ENCODE measurements at places on chromosomes 7 and 10.

GRCh38 chr10:90276894-90277475 is 575.6 kb downstream of the KIF20B start:
- peak; percentile 4 for DNase-seq

DNA sequence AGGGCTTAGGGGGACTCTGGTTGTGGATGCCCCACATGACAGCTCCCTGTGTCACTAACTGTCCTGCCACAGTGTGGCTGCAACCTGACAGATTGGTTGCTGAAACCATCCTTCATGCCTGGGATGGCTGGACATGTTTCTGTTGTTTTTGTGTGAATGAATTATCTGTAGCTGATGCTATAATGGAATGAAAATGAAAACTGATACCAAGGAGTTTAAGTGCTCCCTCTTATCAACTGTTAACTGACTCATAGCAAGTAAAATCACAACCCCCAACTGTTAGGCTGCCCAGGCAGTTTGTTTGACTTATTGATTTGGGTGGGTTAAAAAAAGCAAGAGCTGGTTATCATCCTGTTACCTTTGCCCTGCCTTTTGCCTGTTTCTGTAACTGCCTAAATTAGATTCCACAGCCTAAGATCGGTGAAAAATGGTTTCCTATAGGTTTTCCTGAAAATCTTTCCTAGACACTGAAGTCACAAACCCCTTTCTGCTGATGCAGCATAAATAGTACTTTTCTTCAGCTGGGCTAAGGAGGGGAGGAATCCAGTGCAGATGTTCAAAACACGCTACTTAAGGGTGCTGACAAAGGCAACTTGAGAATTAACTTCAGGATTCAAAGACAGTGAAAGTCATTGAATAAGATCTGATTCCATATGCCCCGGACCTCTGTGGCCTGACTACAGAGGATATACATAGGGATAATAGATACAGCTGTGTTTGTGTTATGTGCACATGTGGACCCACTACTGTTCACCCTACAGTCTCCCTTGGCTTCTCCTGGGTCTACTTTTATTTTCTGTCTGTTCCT is 5.7 kb downstream of the FRAT2 start:
- no peak for DNase-seq

- DNase-seq, result no peak
Measured at GRCh38 chr10:74039561-74040145, 41.7 kb downstream of the VCL start.

DNA sequence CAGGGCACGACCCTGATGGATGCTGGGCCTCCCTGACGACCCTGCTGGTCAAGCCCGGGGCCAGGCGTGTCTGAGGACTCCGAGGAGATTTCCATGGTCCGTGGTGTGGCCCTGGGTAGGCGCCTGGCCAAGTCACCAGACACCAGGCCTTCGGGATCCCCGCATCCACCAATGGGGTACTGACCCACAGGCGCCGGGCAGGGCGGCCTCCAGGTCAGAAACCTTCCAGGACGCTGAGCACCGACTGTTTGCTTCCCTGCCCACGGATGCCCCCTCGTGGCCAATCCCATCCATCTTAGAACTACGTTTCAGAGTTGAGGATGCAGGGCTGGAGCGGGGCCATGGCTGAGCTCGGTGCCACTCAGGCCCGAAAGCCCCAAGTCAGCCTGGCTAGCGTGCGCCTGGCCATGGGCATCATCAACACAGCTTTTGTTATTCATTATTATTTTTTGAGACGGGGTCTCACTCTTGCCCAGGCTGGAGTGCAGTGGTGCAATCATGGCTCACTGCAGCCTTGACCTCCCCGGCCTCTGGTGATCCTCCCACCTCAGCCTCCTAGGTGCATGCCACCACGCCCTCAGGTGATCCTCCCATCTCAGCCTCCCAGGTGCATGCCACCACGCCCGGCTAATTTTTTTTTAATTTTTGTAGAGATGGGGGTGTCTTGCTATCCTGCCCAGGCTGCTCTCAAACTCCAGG is 7.1 kb upstream of the AMZ1 start:
- DNase-seq, result peak; percentile 69

GRCh38 chr7:107690084-107690483 is 29.5 kb downstream of the SLC26A4 start:
- DNase-seq, result no peak

DNA sequence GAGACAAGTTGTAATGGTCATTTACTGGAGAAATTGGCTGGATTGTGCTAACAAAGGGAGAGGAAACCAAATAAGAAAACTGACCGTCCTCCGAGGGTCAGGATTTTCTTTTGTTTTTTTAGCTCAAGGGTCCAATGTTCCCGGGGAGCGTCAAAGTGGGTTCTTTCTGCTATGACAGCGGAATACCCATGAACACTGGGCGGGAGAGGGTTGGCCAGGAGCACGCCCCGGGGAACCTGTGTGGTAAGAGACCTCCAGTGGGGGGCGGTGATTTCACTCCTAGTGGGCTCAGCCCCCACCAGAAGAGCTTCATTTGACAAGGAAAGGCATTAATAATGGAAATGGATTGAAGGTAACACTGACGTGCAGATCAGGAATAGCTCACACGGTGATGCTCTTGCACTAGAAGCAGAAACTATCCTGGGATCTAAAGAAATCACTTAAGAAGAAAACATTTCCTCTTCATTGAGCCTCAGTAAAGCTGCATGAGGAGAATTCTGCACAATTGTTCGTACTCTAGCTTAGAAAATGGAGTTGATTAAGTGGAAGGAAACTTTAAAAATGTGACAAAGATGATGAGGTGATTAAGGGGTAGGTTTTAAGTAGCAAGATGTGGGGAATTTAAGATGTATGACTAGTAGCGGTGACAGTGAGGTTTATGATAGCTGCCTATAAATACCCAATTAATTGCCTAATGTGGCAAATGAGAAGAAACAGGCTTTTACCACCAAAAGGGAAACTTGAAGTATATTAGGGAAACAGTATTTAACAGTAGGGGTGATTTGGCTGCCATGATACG is 627.2 kb downstream of the SUGCT start:
- no peak for DNase-seq

GRCh38 chr10:70051848-70052247 is 798 bp upstream of the MACROH2A2 start:
- DNase-seq, result peak; percentile 74

- peak; percentile 12 for DNase-seq
Measured at GRCh38 chr10:91758303-91759146, 39.7 kb upstream of the TNKS2 start.

- no peak for DNase-seq
Measured at GRCh38 chr7:158416283-158416933, 171.2 kb downstream of the PTPRN2 start.

GRCh38 chr7:12939694-12940093 is 252.3 kb downstream of the ARL4A start:
- DNase-seq, result no peak

- DNase-seq, result no peak
Measured at GRCh38 chr10:126669168-126669567, 1.3 kb downstream of the C10orf90 start.

- no peak for DNase-seq
Measured at GRCh38 chr7:94160719-94161435, 156.7 kb upstream of the BET1 start.

DNA sequence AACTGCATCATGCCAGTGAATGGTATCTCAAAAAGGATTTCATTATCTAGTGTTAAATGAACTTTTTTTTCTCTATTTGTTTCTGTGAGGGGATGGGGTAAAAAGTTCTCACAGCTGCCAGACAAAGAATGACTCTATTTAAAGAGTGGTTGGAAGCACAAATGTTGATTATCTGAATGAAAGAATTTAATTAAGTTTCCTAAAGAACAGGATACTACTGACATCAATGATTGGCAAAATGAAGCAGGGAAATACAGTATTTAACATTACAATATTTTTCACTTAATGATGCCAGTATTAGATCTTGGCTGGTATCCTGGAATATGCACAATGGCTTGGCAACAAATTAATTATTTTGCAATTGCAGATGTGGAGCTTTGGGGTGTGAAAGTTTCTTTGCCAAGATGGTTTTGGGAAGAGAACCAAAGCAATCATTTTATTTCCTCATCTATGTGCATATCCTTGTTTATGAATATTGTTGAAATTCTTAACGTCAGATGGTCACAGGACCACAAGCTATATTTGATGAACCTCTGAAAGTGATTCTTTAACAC is 336.8 kb downstream of the ARL4A start:
- no peak for DNase-seq

DNA sequence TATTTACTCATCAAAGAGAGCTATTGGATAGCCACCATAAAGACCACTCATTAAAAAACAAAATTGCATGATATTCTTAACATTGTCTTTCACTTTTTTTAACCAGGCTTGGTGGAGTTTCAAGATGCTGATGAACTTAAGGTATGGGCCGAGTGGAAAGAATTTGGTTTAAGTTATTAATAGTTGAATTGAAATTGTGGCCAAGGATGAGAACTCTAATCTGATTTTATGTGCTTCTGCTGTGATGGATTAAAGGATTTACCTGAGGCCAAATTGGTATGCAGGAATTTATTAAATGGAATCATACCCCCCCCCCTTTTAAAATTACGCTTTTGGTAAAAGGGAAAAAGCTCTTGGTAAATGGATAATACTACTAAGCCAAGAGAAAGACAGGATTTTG is 33.8 kb upstream of the TOMM7 start:
- DNase-seq, result no peak

DNA sequence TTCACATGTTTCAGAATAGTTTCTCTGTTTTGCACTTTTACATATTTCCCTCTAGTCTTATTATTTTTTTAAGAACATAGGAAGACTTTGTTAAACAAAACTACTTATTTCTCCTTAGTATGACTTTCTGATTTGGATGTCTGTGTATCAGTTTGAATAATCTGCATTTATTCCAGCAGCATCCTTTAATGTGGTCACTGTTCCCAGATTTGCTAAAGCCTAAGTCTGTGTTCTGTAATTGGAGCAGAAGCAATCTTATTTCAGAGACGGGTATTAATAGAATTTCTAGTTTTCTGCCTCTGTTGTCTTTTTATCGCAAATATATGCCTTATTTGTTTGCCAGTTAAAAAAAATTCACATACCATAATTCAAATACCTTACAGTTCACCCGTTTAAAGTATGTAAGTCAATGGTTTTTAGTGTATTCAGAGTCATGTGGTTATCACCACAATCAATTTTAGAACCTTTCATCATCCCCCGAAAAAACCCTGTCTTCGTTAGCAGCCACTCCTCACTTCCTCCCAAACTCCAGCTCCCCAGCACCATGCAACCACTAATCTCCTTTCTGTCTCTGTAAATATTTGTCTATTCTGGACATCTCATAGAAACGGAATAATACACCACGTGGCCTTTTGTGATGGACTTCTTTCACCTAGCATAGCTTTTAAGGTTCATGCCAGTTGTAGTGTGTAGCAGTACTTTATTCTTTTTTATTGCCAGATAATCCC is 58.7 kb downstream of the INPP5F start:
- DNase-seq, result peak; percentile 48

GRCh38 chr10:22683140-22683389 is 31.3 kb downstream of the PIP4K2A start:
- DNase-seq, result no peak

GRCh38 chr10:118990326-118990725 is 39.2 kb upstream of the NANOS1 start:
- peak; percentile 75 for DNase-seq

GRCh38 chr10:106380706-106381105 is 783.8 kb downstream of the SORCS1 start:
- no peak for DNase-seq

- DNase-seq, result no peak
Measured at GRCh38 chr10:6034371-6034770, 27.8 kb downstream of the IL2RA start.

GRCh38 chr7:156490021-156490800 is 150.4 kb upstream of the RNF32 start:
- DNase-seq, result no peak

GRCh38 chr7:134042307-134042706 is 84.8 kb upstream of the LRGUK start:
- DNase-seq, result no peak

GRCh38 chr10:97861097-97861750 is 11.6 kb downstream of the GOLGA7B start:
- no peak for DNase-seq

DNA sequence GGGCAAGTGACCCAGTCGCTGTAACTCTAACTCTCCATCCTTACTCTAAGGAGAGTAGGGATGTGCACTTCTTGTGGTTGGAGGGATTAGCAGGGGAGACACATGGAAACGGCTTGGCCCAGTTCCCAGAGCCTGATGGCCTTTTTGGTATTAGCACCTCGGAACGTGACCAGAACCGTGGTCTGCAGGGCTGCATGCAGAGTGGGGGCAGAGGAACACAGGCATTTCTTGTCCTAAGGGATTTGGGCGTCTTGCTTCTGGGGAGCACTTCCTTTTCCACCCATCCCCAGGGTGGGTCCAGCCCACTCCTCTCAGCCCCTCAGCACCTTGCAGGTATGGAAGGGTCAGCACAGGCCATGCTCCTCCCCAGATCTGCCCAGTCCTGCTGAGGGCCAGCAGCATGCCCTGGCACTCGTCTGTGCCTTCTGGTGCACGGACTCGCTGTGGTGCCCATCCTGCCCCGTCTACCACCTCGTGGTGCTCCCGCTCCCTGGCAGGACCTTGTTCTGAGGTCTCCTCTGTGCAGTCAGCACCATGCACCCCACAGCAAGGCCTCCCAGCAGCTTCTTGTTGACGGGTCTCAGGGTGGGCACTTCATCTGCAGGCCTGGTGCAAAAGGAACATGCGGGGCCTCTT is 109.6 kb downstream of the ACTR3B start:
- no peak for DNase-seq

GRCh38 chr10:43683451-43684291 is 35.0 kb upstream of the ZNF32 start:
- no peak for DNase-seq

- DNase-seq, result no peak
Measured at GRCh38 chr7:15628876-15629275, 57.6 kb downstream of the MEOX2 start.

- DNase-seq, result no peak
Measured at GRCh38 chr10:48381971-48382370, 75.5 kb downstream of the MAPK8 start.

- DNase-seq, result no peak
Measured at GRCh38 chr7:4951903-4952636, 6.9 kb downstream of the MMD2 start.

DNA sequence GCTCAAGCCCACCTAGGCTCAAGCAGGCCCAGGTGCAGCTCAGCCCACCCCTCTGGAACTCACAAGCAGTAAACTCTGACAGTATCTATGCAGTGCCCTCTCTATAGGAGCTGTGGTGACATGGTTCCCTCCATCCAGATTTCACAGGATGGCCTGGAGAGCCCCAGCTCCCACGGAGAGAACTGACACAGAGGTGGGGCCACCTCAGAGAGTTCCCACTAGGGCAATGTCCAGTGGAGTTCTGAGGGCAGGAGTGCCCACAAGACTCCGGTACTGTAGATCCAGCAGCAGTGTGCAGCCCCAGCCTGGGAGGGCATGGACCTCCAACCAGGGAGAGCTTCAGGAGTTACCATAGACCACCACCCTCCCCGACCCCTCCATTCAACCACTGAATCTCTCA is 37.3 kb upstream of the CNPY1 start:
- DNase-seq, result no peak

DNA sequence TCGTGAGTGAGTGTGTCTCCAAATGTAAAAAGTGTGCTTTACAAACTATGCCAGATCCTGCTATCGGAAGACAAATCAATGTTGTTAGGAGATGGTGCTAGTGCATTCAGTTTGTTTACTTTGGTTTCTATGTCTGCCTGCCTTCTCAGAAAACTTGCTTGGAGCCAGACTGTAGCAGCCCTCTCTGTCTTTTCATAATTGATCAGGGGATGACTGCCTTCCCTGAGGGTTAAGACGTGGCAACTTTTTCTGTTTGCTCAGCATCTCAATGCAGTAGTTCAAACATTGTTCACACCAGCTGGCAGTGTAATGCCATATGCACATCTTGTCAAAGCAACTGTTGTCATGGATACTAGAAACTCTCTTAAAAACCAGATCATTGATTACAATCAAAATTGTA is 118.5 kb downstream of the FOXP2 start:
- DNase-seq, result peak; percentile 89

- DNase-seq, result no peak
Measured at GRCh38 chr7:35454575-35455385, 200.9 kb upstream of the TBX20 start.
